ENCODE measurements at places on chromosomes 7 and 10. TPM values are rescaled to one million over a fixed set of nuclear protein-coding genes. Genes with fewer than 3 reads are reported as not detected.
A peak's percentile ranks its signal among the peaks of the same experiment; 100 is the strongest.

Gene SGMS1
- 10.7 TPM for total RNA-seq

Gene JCAD
- total RNA-seq = 3.4 TPM

Gene CYP2C19
- not detected for total RNA-seq

Gene CALML5
- total RNA-seq = not detected

Gene TRA2A
- total RNA-seq = 115 TPM

Gene WNT2
- not detected for total RNA-seq

Gene AZGP1
- total RNA-seq = not detected

Gene TAS2R5
- total RNA-seq = 0.62 TPM

Gene SOSTDC1
- not detected for total RNA-seq

- no peak for DNase-seq
Measured at GRCh38 chr7:11193131-11193867, 219.6 kb downstream of the PHF14 start.

GRCh38 chr10:50325449-50326171, 74.3 kb upstream of the ASAH2 start:
- DNase-seq = peak; percentile 23

DNA sequence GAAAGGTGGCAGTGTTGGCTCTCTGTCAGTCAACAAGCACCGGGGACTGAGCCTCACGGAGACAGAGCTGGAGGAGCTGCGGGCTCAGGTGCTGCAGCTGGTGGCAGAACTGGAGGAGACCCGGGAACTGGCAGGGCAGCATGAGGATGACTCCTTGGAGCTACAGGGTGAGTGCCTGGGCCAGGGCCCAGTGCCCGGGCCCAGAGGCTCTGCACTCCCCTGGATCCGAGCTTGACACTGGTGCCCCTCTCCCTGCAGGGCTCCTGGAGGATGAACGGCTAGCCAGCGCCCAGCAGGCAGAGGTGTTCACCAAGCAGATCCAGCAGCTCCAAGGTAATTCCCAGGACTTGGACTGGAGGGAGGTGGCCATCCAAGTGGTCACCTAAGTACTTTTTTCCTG, 2.7 kb downstream of the CCDC136 start:
- no peak for DNase-seq

DNA sequence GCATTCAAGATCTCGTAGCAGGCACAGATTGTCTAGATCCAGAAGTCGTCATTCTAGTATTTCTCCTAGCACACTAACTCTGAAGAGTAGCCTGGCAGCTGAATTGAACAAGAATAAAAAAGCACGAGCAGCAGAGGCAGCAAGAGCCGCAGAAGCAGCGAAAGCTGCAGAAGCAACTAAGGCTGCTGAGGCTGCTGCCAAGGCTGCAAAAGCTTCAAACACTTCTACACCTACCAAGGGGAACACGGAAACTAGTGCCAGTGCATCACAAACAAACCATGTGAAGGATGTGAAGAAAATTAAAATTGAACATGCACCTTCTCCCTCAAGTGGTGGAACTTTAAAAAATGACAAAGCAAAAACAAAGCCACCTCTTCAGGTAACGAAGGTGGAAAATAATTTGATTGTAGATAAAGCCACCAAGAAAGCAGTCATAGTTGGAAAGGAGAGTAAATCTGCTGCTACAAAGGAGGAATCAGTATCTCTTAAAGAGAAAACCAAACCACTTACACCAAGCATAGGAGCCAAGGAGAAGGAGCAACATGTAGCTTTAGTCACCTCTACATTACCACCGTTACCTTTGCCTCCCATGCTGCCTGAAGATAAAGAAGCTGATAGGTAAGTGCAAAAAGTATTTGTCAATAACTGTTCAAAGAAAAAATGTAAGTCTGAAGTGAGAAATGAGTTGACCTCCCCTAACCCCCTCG, 37.7 kb downstream of the CDK13 start:
- no peak for DNase-seq

GRCh38 chr7:71770269-71770907, 638.4 kb downstream of the GALNT17 start:
- DNase-seq = no peak

GRCh38 chr7:131935180-131935579, 378.8 kb upstream of the PODXL start:
- no peak for DNase-seq

DNA sequence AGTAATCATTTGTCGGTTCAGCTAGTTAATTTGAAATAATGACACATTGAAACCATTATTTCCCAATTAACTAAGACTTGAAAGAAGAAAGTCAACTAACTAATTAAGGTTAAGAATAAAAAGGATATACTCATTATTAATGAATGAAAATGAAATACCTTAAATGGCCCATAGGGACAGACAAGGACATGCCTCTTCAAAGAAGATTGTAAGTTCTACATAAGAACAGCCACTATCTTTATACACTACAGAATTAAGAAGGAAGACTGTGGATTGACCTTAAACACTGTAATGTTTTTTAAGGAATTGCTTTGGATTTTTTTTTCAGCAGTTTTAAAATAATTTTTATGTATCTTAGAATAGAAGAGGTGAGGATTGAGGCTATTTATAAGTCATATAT, 60.7 kb downstream of the CSTF2T start:
- no peak for DNase-seq

DNA sequence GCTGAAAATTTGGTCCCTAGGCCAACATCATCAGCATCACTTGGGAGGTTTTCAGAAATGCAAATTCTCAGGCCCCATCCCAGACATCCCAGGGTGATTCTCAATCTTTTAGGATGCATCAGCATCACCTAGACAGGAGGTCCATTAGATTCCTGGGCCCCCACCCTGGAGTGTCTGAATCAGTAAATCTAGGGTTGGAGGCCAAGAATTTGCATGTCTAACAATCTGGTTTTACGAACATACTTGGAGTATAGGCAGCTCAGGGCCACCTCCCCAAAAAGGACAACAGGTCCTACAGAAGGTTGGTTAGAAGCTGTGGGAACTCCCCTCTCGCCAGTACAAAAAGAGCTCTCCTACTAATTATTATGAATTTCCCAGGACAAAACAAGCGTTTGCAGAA, 15.5 kb downstream of the ZC3HAV1 start:
- DNase-seq = no peak

- DNase-seq = no peak
Measured at GRCh38 chr7:38122501-38122900, 55.5 kb upstream of the STARD3NL start.

DNA sequence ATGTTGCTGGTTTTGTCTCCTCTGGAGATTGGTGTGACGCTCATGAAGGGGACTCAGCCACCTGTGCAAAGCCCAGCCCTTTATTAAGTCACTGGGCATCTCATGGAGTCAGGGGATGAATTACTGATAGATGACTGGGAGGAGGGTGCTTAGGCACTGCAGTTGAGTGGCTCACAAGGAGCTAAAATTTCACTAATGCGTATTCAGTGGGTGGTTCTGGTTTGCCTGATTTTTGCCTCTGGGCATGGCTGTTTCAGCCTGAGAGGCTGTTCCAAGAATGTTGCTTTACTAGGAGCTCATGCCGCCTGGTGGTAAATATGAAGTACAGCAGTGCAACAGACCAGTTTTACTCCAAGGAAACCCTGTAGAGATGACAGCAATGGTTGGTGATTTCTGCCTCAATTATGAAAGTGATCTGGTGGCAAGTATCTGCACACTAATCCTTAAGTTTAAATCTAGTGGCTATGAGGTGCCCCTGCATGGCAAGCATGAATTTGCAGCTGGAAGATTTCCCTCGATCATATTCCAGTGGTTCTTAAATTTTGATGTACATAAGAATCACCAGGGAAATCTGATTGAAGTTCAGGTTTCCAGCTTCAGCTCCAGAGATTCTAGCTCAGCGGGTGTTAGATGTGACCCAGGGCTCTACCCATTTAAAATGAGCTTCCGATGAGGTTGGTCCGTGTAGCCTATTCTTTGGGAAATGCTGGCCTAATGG, 19.9 kb downstream of the ACTA2 start:
- DNase-seq = peak; percentile 27

DNA sequence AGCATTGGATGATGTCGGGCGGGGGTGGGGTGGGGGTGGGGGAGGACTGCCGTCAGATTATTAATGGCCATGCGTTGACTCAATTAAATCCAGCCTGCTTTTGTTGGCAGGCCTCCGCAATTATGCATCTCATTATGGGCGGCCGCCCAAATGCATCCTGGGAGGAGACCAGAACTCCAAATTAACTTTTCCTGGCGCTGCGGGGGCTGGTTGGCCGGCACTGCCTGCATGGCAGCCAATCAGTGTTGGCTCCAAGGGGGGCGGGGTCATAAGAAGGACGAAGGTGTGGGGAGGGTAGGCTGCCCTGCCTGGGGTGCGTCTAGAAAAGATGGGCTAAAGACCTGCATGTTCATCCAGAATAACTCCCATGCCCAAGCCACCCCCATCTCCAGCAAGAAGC, 83.9 kb upstream of the PAX2 start:
- no peak for DNase-seq

DNA sequence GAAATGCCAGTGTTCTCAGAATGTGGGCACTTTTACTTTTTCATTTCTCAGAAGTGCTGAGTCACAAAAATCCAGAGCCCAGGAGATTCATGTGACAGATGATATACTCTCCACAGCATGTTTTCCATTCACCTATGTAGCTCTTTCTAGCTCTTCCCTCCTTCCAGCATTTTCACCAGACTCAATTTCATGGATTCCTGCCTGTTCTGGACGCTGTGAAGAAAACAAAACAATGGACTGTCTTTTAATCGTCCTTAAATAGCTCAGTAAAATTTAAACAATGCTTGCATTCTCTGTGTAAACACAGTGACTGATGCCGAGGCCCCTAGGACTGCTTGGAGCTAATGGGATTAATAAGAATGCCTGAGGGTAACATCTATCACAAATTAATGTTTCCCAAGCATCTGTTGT, 25.5 kb downstream of the ZNF713 start:
- DNase-seq = no peak

GRCh38 chr10:79583488-79584024, 23.3 kb upstream of the SFTPA2 start:
- no peak for DNase-seq

DNA sequence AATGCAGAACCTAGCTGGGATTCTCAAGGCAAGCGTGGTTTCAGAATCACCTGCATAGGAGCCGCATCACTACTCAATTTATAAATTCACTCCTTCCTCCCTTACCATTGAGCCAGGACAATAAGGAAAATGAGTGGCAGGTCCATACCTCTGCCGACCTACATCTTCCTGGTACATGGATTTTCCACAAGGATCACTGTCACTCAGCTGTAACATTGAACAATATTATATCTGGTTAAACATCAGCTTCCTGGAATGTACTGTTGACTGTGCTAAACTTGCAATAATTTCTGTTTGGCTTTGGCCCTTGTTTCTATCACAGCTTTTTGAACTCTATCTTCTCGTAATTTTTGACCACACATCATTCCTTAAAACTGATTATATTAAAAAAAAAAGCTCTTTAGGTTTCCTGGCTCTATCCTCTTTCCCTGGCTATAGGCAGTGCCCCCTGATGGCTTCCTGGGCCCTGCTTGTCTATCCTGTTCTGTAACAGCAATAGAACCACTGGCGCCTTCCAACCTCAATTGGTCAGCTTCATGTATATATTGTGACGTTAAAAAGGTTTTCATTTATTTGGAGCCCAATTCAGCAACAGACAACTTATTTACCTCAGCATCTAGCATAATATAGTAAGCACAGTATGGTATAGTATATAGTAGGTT, 59.2 kb downstream of the RNLS start:
- DNase-seq = no peak

GRCh38 chr10:11014671-11015445, 2.8 kb upstream of the CELF2 start:
- no peak for DNase-seq
